ENCODE measurements at places on chromosomes 5 and 9. TPM values are rescaled to one million over a fixed set of nuclear protein-coding genes. Genes with fewer than 3 reads are reported as not detected.

SPATA31A3 gene
- total RNA-seq, result not detected

PCDHA9 gene
- 0.30 TPM for total RNA-seq

TMEM8B gene
- total RNA-seq, result 3.6 TPM

RORB gene
- 0.39 TPM for total RNA-seq

CTSV gene
- total RNA-seq, result 75.6 TPM

GPBP1 gene
- 114 TPM for total RNA-seq

BHMT gene
- total RNA-seq, result 0.39 TPM

ARHGEF37 gene
- 11.0 TPM for total RNA-seq

CCDC183 gene
- 0.59 TPM for total RNA-seq

UCK1 gene
- 11.4 TPM for total RNA-seq

SPATA31D4 gene
- not detected for total RNA-seq

FAM200C gene
- total RNA-seq, result 10.5 TPM
